ENCODE measurements at places on chromosomes 12 and 14.

GRCh38 chr12:52169886-52170285, 21.9 kb downstream of the KRT80 start:
- DNase-seq = no peak

- DNase-seq = no peak
Observed at GRCh38 chr12:48716168-48716492, 377 bp downstream of the CCNT1 start.

- DNase-seq = no peak
Observed at GRCh38 chr12:41920355-41920754, 224.3 kb downstream of the GXYLT1 start.

DNA sequence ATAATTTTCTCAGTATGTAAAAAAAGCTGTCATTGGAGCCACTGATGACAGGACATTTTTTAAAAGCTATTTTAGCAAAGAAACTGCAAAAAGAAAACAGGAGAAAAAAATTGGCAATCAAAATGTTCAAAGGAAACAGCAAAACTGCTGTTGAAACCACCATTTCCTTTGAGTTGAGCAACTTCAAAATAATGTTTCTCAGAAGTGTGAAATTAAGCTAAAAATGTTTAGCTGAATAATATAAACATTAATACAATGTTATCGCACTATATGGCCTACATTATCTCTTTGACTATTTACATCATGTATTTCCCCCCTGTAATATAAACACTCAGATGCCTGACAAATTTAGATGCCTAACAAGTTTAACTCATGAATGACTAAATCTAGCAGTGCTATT, 23.4 kb upstream of the GLIPR1 start:
- DNase-seq = no peak

DNA sequence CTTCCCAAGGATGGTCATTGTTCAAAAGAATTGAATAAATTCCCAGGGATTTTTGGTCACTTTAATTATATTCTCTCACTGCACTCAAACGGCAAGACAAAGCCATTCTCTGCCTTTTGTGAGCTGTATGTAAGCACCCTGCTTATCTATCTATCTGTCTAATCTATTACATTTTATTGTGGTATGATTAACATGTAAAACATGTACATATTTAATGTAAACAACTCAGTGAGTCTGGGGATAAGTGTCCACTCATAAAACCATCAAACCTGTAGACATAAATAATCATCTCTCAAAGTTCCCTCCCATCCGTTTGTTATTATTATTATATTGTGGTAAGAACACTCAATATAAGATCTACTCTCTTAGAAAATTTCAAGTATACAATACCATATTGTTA, 167.1 kb downstream of the CAND1 start:
- no peak for DNase-seq

DNA sequence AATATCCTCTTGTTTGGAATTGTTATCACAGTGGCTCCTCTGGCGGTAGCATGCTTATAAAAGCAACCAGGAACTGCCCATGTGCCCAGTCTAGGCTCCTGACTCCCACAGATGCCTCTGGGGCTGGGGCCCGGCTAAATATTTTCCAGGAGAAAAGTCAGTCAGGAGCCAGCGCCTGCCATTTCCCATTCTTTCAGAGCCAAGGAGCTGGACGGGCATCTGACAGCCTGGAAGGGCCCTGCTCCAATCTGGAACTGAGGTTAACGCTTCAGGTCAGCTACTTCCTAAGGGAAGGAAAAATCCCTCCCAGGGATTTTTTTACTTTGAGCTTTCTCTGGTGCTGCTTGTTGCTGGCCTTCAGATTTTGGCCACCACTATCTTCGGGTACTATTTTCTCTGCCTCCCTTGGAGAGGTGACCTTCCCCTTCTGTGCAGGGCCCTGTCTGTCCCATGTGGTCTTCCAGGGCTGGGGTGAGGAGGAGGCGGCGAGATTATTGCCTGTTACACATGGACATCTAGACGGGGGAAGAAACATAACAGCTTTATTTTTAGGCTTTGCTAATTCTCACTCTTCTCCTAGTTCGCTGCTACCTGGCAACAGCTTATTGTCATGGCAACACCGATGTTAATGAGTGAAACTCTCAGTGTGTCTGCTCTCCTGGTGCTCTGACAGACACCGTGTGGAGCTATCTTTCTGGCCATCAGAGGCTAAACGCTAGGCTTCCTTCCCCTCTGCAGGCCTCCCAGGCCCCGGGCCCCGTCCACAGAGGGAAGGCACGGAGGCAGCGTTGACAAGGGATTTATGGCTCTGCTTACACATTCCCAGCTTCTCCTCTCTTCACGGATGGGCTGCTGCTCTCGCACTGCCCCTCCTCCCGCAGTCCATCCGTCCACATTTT, 160.4 kb downstream of the CACNA1C start:
- DNase-seq = no peak

DNA sequence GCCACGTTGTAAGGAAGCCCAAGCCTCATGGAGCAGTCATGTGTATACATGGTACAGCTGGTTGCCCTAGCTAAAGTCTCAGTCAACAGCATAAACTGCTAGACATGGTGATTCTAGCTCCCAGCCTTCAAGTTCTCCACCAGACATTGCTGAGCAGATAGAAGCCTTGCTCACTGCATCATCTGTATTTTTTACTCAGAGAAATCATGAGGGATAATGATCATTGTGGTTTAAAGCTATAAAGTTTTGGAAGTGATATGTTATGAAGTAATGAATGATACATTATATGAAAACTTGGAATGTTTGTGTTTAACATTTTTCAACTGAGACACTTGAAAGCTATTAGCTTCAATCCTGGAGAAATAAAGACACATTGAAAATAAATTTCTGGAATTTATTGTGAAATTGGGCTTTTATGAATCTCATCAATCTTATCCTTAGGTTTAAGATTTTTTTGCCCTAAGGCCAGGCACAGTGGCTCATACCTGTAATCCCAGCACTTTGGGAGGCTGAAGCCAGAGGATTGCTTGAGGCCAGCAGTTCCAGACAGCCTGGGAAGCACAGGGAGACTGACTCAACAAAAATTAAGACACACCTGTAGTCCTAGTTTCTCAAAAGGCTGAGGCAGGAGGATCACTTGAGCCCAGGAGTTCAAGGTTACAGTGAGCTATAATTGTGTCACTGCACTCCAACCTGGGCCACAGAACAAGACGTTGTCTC, 5.6 kb upstream of the NFATC4 start:
- DNase-seq = no peak

DNA sequence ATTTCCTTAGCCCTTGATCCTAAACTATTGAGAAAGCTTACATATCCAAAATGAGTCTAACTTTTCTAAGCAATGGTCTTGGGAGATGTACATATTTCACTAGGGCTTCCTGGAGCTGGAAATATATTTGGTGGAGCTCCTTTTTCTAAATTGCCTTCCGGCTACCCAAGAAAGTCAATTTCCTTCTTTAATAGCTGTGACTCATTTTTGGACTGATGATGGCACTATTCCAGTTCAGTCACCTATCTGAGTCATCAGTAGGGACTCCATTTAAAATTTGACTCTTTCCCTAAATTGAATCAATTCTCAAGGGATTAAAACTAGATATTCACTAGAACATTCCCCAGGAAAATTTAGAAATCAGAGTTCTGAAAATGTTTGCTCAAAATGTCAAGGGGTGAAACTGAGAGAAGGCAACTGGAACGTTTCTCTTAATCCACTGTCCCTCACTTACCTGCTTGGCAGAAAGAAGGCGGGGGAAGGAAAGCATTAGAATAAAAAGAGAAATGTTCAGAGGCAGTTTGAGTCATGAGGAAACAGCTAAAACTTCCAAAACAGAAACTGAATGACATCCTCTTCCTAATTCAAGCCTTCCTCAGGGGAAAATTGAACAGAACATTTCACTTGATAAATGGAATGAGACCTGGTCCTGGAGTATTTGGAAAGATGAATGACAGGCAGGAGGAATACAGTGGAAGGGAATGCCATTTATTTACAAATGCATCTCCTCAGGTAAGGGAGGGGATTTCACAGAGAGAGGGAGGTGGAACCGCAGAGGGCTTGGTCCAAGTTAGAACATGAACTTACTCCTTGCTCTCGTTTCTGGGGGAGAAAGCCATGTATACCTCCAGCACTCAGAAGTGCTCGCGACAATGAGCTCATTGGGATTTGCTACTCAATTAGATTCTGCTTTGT, 91.2 kb downstream of the RGS6 start:
- DNase-seq = no peak

DNA sequence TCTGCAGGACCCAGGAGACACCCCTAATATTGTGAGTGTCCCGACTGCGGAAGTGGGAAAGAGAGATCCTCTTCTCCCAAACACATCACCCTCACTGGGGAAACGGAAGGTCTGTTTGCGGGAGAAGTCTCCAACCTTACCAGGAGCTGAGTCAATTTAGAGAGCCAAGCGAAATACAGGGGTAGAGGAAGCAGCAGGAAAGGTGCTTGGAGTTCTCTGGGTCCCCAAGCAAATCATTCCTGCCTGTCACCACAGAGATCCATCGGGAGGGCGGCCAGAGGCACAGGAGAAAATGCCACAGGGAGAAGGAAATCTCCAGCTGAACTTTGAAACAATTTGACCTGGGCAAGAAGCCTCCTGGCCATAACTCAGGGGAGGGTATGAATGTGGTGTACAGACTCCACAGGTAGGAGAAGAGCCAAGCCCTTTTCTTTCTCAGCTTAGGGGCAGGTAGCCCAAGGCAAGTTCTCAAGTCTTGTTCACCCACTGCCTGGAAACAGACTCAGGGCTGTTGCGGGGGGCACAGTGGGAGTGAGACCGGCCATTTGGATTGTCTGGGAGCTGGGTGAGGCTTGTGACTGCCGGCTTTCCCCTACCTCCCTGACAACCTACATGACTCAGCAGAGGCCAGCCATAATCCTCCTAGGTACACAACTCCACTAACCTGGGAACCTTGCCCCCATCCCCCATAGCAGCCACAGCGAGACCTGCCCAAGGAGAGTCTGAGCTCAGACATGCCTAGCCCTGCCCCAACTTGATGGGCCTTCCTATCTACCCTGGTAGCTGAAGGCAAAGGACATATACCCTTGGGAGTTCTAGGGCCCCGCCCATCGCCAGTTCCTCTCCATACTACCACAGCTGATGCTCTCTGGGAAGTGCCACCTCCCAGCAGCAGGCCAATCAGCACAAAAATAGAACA, 211.9 kb upstream of the ARHGAP5 start:
- DNase-seq = no peak

GRCh38 chr12:92145481-92145730, 240 bp downstream of the BTG1 start:
- DNase-seq = no peak

DNA sequence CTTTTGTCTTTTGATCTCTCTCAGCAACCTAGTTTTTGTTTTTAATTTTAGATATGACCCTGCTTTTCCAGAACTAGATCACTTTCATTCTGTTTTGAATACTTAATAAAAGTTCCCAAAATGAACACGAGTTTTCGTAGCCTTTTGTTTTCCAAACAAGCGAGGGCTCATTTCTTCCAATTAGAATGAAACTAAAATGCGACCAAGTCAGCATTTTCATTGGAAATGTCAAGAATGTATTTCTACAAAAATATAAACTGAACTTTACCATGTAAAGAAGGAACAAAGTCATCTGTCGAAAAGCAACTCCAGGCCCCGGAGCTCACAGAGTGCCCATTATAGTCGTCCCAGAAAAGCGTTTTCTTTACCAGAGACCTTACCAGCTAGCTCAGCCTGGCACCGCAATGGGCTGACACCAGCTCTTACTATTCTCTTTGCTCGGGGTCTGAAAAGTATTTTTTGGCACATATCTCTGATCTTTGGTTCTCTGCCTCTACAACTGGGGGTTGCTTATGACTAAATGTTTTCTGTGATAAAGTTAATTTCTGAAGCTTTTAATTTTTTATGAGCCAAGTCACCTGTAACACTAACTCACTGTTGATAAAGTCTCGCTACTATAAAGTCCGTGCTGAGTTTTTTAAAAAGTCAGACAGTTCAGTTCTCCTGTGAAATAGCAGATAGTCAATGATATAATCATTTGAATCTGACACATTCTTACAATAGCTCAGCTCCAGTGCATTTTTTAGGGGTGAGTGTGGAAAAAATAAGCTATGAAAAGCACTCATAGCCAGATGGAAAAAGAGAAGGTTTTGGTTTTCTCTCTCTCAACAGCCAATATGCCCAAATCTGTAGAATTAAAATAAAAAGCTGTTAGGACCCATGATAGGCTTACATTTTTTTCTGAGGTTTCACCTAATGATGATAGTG, 43.4 kb downstream of the SAMD4A start:
- DNase-seq = no peak

DNA sequence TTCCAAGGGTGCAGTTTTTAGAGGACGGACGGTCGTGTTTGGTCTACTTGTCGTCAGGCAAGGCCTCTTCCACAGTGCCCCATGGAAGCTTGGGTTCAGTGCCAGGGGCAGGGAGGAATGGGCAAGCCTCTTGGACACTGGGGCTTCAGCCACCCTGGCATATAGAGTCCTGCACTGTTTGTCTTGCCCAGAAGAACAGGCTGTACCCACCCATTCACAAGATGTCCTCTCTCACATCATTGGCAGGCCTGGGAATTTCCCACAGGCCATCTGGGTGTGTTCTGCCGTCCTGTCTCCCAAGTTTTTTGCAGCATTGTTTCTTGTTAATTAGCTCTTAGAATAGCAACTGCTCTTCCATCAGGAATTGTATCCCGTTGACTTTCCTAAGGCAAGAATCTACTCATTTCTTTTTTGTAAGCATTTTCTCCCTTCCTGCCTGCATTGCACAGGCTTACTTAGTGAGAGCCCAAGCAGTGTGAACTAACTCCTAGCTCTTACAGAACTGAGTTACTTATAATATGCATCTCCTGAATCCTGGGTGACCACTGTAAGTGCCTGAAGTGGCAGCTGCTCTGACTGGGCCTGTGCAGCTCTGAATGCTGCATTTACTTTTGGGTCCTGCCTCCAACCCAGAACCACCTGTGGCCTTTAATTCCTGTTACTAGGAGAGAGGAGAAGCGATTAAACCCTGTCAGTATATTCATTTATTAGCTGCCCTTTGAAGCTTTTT, 149.4 kb upstream of the HIF1A start:
- DNase-seq = no peak

DNA sequence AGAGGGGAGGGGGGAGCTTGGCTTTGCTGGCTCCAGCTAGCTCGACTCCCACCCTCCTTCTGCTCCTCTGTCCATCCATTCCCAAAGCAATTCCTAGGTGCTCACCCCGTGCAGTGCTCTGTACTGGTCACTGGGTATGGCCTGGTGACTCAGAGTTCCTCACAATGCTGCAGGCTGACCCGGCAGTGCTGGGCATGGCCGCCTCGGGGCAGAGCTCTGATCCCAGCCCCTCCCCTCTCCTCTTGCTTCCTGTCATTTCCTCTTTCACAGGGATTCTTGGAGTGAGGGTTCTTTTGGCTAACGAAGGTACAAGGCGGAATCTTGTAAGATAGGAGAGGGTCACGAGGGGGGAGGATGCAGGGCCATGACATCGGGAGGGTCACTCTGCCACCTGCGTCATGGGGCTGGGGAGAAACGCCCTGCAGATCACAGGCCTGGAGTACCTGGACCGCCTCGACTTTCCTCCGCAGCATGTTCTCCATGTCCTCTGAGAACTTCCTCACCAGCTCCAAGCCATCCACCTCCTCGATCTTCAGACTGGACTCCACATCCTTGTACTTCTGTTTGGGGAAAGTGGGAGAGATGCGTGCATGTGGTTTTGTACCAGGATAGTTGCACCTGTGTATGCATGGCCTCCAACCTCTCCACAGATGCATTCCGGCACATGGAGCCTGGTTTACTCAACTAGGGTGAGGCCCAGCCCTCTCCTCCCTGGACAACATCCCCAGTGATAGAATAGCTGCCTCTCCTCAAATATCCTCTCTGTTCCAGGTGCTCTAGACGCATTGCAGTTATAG, 5.7 kb downstream of the CACNA2D4 start:
- DNase-seq = no peak
